ENCODE measurements at places on chromosomes 3 and 15.

DNA sequence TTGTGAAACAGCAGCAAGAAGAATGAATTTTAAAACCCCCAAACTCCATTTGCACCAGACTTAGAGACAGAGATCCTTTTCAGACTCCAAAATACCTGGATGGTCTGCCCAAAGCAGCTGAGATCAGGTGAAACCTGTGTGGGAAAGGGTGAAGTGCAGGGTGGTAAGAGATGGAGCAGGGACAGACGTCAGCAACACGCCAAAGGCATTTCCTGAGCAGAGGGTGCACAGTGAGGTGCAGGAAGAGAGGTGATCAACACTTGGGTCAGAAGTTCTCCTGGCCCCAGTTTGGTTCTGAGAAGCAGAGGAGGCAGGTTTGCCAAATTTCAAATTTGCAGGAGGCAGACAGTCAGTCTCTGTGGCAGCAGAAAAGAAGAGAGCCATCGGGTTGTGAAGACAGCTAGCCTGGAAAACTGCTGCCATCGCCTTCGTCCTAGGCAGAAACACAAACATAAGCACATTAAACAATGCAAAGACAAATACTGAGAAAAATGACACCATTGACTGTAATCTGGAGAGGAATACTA, 9.8 kb downstream of the CCR4 start:
- DNase-seq, result no peak

- DNase-seq, result no peak
Measured at GRCh38 chr15:70068783-70069565, 28.7 kb downstream of the TLE3 start.

DNA sequence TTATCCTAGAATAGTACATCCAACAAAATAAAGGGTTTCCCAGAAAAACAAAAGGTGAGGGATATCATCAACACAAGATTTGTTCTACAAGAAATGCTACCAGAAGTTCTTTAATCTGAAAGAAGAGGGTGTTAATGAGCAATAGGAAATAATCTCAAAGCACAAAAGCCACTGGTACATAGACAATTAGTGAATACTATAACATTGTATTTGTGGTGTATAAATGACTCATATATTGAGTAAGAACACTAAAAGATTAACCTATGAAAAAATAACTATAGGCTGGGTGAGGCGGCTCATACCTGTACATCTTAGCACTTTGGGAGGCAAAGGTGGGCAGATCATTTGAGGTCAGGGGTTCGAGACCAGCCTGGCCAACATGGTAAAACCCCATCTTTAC, 210.2 kb upstream of the SLITRK3 start:
- DNase-seq, result no peak

GRCh38 chr3:9986230-9986725, 363 bp downstream of the EMC3 start:
- no peak for DNase-seq

GRCh38 chr3:66372681-66373350, 128.0 kb downstream of the LRIG1 start:
- DNase-seq, result peak; percentile 5

GRCh38 chr3:147669077-147669476, 259.9 kb downstream of the ZIC1 start:
- no peak for DNase-seq

GRCh38 chr3:11447584-11448200, 175.5 kb downstream of the ATG7 start:
- DNase-seq, result no peak

- peak; percentile 34 for DNase-seq
Measured at GRCh38 chr15:84079885-84080777, 155.4 kb upstream of the GOLGA6L4 start.

DNA sequence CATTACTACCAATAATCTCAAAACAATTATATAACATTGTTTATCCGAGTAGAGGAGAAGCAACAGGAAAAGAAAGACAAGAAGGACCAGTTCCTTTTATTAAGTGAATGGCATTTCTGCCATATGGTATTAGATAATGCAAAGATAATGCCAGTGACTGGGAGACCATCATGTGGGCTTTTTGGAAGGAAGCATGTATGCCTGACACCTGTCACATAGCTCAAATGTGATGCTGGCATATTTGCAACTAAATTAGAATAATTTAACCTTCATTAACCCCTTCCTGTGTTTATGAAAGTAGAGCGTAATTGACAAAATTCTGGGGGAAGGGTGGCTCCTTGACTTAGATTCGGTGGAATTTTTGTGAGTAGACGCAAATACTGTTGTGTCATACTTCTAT, 733.0 kb downstream of the TUSC7 start:
- DNase-seq, result no peak

DNA sequence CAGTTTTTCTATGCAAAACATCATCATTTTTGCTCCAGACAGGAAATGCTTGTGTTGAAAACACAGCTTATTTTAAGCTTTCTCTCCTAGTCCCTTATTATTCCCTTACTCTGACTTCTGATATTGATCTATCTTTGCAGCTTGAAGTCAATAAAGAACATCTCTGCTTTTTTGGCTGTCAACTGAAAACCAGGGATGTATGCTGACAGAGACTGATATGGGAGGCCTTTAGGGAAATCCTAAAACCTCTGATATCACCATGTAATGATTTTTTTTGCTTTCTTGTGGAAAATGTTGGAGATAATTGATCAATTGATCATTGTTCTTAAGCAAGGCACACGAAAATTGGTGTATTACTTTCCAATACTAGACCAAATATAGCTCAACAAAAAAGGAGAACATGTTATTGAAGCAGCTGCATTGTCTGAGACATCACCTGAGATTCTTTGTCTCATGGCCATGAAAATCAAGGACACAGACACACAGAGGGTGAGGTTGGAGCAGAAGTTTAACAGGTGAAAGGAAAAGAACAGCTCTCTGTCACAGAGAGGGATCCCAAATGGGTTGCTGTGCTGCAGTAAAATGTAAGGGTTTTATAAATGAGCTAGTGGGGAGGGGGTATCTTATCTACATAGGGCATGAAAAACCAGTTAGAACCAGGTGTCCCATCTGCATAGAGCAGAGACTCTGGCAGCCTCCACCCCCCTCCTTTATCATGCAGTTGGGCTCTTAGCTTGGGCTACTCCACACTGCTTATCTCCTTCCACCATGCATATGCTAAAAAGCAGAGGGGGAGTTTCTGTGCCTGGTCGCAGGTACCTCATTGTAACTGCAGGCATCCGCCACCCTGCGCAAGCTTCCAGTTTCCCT, 17.0 kb upstream of the SENP7 start:
- DNase-seq, result no peak

DNA sequence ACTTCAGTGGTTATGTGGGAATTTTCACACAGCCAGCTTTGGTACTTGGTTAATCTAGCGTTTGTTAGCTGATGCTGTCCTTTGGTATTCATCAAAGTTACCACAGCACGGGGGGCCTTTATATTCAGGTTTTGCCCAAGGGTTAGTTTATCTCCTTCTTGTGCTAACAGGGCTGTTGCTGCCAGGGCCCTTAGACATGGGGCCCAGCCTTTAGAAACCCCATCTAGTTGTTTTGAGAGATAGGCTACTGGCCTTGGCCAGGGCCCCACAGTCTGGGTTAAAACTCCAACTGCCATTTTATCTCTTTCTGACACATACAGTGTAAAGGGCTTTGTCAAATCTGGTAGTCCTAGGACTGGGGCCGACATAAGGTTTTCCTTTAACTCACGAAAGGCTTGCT, 7.5 kb upstream of the DNAAF4 start:
- no peak for DNase-seq

GRCh38 chr15:85727068-85727467, 67.7 kb downstream of the KLHL25 start:
- no peak for DNase-seq

DNA sequence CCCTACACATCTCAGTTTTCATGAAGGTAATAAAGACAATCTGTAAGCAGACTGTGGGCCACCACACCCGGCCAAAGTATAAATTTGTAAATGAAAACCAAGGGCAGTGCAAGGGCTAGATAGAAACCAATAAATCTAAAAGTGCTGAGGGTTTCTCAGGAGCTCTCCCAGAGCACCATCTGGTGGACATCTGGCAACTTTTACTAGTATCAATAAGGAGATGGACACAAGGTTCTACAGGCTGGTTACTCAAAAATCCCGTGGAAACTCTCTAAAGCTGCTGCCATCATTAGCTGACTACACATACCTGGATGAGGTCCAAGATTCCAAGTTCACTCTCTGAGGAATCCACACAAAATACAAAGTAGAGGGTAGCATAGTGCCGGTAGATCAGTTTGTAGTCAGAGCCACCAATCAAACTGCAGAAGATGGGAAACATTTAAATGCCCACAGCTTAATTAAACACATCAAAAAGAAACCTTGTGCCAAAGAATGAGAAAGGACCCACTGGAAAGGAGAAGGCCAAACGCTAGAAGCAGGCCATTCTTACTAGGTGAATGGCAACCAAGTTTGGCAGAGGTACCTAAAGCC, 5.5 kb downstream of the AP3S2 start:
- DNase-seq, result no peak

DNA sequence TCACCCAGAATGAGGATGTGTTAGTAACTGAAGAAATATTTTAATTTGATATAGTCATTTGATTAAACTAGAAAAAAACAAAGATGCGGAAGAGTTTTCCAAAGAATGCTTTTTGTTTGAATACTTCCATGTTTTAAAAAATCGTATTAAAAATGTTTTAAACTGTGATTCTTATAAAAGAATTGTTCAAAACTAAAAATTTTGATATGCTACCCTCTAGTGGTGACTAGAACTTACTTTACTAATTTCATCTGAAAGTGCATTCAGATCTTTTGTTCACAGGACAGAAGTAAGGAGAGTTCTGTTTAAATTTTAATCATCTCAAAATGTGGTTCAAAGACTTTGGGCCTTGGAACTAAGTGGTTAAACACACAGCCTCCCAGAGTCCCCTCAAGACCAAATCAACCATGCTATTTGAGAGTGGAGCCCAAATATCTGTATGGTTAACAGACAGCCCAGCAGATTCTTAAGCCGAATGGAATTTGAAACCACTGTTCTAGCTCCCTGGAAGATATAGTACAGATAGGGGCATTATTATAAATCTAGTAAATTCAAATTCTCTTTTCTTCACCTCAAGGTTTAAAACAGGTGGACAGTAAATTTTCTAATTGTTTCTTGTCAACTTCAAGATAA, 45.2 kb upstream of the SYNPR start:
- DNase-seq, result no peak

DNA sequence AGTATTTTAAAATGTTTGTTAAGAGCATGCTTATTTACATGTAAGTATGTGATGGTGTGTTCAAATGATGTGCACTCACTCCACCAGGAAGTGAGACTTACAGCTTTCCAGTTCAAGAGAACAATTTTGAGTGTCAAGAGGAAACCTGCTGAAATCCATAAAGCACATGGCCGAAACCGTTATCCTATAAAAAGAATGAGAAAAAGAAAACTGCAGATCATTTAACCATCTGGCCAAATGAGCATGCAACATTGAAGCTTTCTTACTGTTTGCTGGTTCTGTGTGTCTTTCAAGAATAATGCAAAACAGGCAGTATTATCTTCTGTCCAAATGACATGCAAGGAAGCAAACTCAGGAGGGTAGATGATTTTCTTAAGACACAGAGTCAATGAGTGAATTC, 26.3 kb downstream of the GABRR3 start:
- DNase-seq, result no peak

DNA sequence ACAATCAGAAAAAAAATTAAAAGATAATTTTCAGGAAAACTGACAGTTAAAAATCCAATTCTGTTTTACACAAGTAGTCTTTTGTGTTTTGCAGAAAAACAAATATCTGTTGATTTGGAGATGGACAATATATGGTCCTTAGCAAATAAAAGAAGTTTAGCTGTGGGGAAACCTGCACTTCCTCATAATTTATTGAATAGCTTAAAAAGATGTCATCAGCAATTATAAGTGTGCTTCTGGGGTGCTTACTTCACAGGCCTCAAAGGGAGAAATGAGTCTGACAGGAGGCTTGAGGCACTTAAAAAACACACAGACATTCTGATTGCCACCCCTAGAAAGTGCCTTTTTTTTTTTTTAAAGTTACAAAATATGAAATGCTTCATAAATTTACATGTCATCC, 31.6 kb upstream of the CERS3 start:
- no peak for DNase-seq

GRCh38 chr15:57696146-57696545, 10.4 kb upstream of the POLR2M start:
- DNase-seq, result peak; percentile 15

GRCh38 chr3:4343258-4343657, 40.1 kb downstream of the SETMAR start:
- DNase-seq, result no peak

- DNase-seq, result no peak
Measured at GRCh38 chr3:30578986-30579579, 27.3 kb upstream of the TGFBR2 start.

GRCh38 chr3:57972531-57973111, 35.6 kb upstream of the FLNB start:
- no peak for DNase-seq

- no peak for DNase-seq
Measured at GRCh38 chr15:101027273-101027901, 108.2 kb downstream of the LRRK1 start.

DNA sequence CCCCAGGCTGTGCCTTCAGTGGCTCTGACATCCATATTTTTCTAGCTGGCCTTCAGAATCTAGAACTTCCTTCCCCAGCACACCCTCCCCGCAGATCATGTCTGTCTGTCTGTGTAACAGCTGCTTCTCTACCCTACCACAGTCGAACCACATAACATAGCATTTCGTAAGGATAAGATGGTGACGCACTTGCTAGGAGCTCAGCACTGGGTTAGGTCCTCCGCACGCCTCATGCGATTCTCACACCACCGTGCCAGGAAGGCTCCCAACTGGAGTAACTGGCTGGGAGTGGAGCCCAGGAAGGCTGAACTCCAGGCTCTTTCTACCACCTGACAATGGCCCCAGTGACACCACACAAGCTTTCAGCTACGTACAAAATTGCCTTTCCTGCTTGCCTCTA, 168.6 kb downstream of the STT3B start:
- DNase-seq, result no peak

GRCh38 chr3:5607581-5607980, 420.1 kb downstream of the EDEM1 start:
- no peak for DNase-seq

GRCh38 chr3:150673966-150674365, 29.8 kb downstream of the ERICH6 start:
- DNase-seq, result no peak

DNA sequence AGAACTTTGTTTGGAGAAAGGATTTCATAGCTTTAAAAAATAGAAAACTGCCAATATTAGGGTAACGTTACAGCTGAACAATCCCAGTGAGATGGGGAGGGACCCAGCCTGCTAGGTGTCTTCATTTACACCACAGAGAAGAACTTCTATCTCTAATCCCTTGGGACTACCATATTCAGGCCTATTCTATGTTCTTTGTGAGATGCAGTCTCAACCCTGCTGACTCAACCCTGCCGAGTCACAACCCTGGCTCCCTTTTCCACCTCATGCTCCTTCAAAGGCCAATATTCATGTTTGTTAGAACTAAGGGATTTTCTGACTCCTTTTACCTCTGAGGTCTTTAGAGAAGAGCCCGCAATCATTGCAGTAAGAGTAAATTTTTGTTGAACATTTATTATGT, 350.5 kb downstream of the EPHB1 start:
- no peak for DNase-seq

DNA sequence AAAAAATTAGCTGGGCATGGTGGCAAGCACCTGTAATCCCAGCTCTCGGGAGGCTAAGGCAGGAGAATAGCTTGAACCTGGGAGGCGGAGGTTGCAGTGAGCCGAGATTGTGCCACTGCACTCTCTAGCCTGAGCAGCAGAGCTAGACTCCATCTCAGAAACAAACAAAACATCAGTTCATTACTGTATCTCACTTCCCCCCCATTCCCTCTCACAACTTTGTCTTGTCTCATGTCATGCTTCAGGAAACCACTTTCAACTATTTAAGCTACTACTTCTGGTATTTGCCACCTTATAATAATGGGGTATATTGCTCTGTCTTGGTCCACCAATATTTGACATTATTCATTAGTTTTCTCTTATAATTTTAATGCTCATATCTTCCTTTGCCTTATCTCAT, 26.2 kb downstream of the PIK3CA start:
- DNase-seq, result no peak
